ENCODE measurements at places on chromosomes 6 and 20.

- no peak for DNase-seq
Observed at GRCh38 chr20:34282041-34282440, 21.1 kb downstream of the AHCY start.

GRCh38 chr6:43828711-43829110 is 58.7 kb downstream of the VEGFA start:
- DNase-seq: no peak

DNA sequence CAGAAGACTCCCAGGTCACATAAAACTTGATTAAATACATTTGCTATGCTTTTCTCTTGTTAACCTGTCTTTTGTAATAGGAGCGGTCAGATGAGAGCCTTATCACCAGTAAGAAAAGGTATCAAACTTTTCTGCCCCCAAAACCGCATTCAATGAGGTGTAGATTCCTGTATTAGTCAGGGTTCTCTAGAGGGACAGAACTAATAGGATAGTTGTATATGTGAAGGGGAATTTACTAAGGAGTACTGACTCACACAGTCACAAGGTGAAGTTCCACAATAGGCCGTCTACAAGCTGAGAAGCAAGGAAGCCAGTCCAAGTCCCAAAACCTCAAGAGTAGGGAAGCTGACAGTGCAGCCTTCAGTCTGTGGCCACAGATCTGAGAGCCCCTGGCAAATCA is 32.7 kb downstream of the PTPRK start:
- peak; percentile 31 for DNase-seq

- DNase-seq: peak; percentile 32
Observed at GRCh38 chr6:112800916-112801315, 453.8 kb downstream of the RFPL4B start.

GRCh38 chr6:32148289-32149091 is 3.2 kb downstream of the PRRT1 start:
- no peak for DNase-seq

- peak; percentile 99 for DNase-seq
Observed at GRCh38 chr6:16337295-16337975, 99.0 kb downstream of the GMPR start.

DNA sequence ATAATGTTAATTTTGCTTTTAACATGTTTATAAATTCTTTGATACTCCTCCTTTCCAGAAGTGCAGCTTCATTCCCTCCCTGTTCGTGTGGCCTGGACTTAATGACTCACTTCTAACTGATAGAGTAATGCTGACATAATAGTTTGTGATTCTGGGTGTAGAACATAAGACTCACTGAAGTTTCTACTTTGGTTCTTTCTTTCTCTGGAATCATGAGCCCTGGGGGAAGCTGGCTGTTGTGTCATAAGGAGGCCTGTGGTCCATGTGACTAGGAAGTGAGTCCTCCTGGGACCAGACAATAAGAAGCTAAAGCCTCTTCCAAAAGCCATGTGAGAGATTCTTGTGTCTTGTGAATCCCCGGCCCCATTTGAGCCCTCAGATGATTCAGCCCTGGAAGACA is 30.5 kb upstream of the HLA-G start:
- peak; percentile 12 for DNase-seq

GRCh38 chr6:124436803-124437202 is 525.4 kb upstream of the RNF217 start:
- no peak for DNase-seq

DNA sequence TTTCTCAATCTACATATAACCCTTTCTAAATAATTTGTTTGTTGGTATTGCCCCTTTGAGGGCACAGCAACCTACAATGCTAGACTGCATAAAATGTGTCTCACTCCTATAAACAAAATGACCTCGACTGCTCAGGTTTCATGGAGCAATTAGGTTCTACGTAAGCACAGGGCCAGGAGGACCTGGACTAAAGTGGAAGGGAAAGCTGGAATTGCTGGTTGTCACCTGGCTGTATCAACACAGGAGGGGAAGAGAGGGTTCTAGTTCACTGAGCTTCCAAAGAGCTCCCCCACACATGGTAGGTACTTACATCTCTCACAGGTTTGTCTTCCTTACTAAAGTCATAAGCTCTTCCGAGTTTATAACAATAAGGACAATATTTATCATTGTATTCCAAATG is 51.0 kb downstream of the NCOA6 start:
- DNase-seq: no peak

DNA sequence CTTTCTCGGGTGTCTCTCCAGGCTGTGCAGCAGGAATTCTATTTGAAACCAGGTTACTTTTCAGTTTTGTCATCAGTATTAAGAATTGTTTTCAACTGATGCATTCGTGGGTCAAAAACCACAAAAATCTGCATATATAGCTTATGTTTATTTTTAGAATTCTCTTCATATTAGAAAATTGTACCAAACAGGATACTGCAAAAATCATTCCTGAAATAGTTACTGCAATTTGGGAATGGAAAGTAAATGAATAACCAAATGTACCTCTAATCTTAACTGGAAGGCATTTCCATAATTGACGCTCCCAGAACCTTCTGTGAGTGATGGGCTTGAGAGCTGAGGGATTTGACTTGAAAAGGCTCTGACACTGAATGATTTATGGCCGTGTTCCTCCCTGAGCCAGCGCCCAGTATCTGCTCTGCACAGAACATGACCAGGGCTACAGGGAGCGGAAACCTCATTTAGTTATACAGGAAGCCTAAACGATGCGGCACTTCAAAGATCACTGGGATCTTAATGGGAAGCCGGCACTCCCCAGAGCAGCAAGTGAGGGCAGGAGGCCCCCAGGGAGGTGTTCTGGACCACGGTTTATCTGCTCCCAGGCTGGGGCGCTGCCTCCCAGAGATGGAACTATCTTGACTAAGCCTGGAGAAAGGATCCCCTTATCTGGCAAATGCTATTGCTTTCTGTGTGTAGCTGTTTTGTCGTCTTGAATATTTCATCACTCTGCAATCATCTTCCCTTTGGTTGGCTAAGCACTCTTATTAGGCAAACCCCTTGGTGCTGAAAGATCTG is 446.0 kb downstream of the QKI start:
- peak; percentile 63 for DNase-seq
